Right atrium auricular region (tissue), 2 donors: ENCODE measurements at places on chromosomes 7 and 10. TPM values are rescaled to one million over a fixed set of nuclear protein-coding genes. Genes with fewer than 3 reads are reported as not detected.

GRCh38 chr7:34564091-34564490 lies 93.9 kb upstream of the NPSR1 start:
- no peak for DNase-seq

- DNase-seq: no peak
These were observed 525.8 kb downstream of the ZNF33B start for GRCh38 chr10:42112331-42113157.

DNA sequence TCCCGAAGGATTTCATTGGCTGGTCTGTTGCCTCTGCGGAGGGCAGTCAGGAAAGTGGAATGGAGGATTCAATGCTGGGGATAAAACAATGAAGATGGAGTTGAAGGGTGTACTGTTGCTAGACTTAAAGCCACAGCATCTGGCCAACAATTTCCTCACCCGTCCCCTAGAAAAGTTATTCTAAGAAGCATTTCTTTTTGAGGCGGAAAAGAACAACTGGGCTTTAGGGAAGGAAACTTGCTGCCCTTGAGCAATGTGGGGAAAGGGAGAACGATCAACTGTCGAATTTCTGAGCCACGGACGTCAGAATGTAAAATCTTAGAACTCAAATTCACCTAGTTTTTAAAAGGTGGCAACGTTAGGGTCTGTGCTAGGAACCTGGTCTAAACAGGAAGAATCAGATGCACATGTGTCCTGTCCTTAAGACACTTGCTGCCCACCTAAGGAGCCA lies 664 bp downstream of the FMC1 start:
- no peak for DNase-seq

DNA sequence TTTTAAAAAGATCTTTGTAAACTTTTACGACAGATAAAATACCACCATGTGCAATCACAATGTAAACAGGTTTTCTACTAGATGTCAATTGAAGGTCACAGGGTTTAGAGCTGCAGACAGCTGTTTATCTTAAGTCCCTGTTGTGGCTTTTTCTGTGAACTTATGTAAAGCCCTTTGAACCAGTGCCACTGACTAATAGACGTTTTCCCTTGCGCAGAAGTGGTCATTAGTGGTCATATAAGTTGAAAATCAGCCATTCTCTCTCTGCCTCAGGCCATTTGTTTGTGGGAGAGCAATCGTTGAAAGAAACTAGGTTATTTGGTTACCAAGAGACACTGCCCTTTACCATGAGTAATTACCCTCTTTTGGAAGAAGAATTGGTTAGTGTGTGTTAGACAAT lies 23.9 kb downstream of the CACNB2 start:
- DNase-seq: no peak

GRCh38 chr7:30469303-30469702 lies 9.3 kb downstream of the NOD1 start:
- peak; percentile 96 for DNase-seq

Gene GNGT1
- not detected for total RNA-seq

DNA sequence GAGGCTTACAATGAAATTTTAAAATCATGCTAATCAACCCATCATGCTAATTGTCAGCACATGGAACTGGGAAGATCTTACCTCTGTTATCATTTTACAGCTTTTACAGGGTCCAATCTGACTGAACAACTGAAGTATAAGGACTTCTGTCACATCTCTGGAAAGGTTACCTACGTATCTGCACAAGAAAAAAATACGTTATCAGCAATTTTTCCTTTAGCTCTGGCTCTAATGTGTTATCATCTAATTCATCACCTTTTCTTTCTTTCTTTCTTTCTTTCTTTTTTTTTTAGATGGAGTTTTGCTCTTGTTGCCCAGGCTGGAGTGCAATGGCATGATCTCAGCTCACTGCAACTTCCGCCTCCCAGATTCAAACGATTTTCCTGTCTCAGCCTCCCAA lies 8.7 kb downstream of the TIAL1 start:
- DNase-seq: no peak

Gene POLR2J2
- total RNA-seq: 1.4 TPM
